ENCODE measurements at places on chromosomes 7 and 10. TPM values are rescaled to one million over a fixed set of nuclear protein-coding genes. Genes with fewer than 3 reads are reported as not detected.

DPYSL4 gene
- 19.4 TPM for polyA plus RNA-seq

GRCh38 chr7:104096683-104097082 is 107.2 kb upstream of the RELN start:
- no peak for DNase-seq

- DNase-seq, result no peak
Observed at GRCh38 chr10:52020702-52021101, 293.4 kb upstream of the DKK1 start.

GRCh38 chr7:40475681-40475982 is 340.8 kb downstream of the SUGCT start:
- DNase-seq, result no peak

DNA sequence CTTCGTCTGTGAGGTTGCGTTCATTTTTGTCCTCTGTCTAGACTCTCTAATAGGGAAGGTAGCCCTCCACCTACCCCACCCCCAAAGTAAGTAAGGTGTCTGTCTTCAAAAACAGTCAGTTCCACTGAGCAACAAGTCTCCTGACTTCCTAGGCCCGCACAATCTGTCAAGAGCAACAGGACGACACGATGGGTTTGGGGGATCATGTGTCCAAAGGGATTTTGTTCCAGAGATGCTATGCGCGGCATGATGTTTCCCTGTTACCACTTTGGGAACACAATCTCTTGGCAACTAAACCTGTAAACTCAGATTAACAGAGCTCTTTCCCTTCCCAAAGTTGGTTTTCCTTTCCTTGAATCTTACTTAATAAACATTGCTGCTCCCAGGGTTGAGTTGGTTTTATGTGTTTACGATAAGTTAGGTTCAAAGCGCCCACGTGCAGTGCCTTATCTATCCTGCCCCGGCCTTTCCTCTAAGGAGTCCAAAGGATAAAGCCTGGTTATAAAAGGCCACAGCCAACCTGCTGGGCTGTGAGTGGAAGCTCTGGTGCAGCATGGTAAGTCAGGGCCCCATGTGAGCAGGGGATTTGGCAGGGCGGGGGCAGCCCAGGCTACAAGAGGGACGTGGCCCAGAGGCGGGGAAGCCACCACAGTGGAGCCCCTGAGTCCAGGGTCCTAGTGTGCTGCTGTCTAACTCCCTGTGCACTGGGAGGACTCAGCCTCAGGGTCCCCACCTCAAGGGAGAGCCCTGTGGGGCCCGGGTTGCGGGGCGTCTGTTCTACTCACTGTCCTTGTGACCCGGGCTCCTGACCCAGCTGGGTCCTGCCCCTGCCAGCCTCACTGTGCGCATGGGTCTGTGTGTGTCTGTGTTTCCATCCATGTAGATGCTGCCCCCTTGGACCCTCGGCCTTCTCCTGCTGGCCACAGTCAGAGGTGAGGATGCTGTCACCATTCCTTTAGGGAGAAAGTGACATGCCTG is at the start of gene PNLIPRP2:
PNLIPRP2 (plus strand) TSS at position 531 of the 978 bp plus-strand sequence.
- no peak for DNase-seq
